ENCODE measurements at places on chromosomes 5 and 9.

DNA sequence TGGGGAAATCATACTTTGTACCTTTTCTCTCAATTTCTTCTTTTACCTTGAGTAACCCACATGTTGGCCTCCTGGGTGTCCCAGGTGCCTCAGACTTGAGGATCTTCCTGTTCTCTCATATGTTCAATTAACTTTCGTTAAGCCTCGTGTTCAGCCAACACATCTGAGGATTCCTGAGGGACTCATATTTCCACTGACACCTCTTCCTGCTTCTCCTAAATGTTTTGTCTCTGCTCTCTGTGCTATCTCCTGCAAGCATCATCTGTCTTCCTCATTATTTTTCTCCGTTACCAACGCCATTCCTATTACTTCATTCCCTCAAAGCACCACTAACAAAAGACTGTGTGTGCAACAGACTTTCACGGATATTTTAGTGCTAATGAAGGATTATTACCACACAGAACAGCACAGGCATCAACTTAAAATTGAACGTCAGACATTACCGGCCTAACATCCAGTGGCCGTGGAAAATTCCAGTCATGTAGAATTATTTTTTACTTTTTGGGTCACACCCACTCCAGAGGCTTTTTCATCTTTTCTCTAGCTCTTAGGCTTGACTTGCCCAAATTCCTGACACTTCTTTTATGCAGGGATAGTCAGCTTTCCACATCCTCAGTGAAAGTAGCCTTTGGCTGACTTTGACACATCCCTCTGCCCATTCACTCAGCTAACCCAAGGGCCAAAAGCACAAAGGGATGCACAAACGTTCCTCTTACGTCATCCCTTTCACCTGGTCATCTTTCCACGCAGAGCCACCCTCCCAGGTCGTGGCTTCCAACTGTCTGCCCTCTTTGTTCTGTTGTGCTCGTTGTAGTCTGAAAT is 46.0 kb upstream of the OSMR start:
- DNase-seq = no peak

GRCh38 chr9:10052181-10052580 is 560.6 kb downstream of the PTPRD start:
- no peak for DNase-seq

GRCh38 chr5:14787801-14788579 is 83.6 kb downstream of the ANKH start:
- no peak for DNase-seq

- DNase-seq = no peak
Observed at GRCh38 chr5:171617266-171617665, 168.4 kb upstream of the SMIM23 start.

- DNase-seq = peak; percentile 47
Observed at GRCh38 chr5:16934677-16935153, 1.4 kb downstream of the MYO10 start.

DNA sequence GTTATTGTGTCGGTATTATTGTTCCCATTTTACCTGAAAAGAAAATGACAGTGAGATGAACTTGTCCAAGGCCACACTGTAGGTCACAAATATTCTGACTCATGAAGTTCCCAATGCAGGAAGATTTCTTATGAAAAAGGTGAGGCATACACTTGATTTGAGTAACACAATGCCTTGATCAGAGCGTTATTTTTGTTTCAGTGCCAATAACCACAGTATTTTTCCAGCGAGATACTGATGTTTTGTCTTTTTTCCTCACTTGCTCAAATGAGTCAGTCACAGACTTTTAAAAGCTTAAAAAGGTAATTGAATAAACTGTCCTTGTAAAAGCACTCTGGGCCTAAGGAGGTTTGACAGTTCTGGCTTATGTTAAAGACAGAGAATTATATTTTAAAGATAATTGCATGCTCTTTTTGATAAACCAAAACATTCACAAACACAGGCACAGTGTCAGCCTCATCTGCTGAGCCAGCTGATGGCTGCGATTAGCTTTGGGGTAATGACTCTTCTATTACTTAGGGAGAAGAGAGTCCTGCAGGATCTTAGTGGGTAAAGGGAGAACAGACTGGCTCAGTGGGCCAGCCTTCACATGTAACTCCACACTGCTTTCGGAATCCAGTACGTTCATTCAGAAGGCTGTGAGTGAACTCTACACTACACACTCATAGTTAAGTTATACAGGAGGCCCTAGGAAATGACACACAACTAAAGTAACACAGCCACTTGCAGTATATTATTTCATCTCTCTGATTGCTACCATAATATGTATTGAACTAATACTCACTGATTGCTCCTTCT is 165.5 kb upstream of the CD180 start:
- peak; percentile 79 for DNase-seq

GRCh38 chr9:69946800-69947437 is 96.7 kb upstream of the MAMDC2 start:
- DNase-seq = peak; percentile 65

GRCh38 chr5:151451626-151452520 is 4.5 kb downstream of the SLC36A1 start:
- DNase-seq = peak; percentile 19

GRCh38 chr5:120103495-120103894 is 360.6 kb upstream of the PRR16 start:
- no peak for DNase-seq

GRCh38 chr9:84140535-84141101 is 160.0 kb downstream of the RMI1 start:
- peak; percentile 41 for DNase-seq

GRCh38 chr9:91392435-91392834 is 30.7 kb upstream of the AUH start:
- DNase-seq = no peak

DNA sequence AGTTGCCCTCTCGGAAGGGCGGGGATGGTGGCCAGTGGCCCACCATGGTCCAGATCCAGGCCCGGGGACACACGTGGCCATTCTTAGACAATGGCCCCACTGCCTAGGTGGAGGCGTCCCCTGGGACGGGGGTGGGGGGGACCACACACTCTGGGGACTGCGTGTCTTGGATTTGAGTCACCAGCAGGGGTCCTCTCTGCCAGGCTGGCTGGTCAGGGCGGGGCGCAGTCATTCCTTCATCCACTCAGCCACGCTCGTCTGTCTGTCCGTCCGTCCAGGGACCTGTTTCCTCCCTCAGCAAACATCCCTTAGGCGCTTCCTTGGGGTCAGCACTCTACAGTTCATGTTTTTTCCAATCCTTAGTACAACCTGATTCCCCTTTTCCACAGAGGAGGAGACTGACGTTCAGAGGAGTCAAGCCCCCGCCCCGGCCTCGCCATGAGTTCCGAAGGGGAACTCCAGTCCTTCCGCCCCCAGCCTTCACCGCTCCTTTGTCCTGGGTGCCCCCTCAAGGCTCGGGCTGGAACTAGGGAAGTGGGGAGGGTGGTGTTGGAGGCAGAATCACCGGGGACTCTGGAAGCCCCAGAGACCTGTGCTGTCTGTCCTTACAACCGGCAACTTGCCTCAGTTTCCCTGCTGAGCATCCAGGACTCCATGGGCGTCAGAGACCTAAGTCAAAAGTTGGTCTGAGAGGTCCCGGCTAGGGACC is 276.6 kb upstream of the MVB12B start:
- DNase-seq = no peak

DNA sequence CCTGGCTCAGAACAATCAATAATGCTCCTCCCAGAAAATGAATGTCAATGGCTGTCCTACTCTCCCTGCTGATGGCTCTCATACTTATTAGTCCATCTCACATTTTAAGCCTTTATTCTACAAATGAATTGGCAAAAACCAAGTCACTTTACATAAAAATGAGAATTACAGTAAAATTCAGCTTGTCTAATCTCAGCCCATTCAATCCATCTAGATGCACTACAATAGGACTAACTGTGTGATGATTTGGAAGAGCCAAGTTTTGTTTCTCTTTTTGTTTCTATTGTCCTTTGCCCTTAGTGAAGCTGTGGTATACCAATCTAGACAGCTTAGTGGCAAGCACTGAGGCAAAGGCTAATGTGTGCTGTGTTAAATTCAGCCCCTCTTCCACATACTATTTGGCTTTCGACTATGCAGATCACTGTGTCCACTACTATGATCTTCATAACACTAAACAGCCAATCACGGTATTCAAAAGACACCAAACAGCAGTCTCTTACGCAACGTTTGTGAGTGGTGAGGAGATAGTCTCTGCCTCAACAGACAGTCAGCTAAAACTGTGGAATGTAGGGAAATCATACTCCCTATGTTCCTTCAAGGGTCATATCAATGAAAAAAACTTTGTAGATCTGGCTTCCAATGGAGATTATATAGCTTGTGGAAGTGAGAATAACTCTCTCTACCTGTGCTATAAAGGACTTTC is 140.8 kb upstream of the ZNF462 start:
- no peak for DNase-seq

DNA sequence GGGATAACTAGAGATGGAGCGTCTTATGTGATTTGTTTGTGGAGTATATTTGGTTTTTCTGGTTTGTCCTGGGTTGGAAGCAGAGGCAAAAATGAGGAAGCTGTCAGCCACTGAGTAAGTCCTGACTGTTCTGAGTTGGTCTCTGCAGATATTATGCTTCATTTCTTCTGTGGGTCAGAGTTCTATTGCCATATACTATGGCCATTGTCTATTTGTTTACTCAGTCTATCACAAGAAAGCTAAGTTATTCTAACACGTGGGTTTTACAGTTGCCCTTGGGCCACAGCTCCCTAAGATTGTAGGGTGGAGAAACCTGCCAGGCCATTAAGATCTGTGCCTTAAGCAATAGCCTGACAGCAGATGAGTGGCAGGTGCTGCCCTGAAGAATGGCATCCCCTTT is 3.0 kb upstream of the CTSV start:
- no peak for DNase-seq

DNA sequence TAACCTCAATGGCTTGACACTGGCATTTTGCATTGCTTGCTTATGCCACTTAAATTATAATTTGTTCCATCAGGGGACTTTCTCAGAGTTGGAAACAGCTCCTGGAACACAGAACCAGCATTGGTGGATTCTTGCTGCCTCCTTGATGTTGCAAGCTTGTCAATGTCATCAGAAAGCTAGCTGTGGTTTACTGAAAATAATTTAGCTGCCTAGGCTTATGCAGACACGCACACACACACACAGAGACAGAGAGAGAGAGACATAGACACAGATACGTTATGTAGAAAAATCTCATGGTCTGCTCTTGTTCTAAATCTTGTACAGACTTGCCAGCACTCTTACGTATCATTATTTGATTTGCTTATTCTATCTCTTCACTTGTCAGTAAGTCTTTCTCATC is 78.0 kb downstream of the HMHB1 start:
- DNase-seq = peak; percentile 41

GRCh38 chr9:21919377-21920362 is 74.5 kb downstream of the CDKN2A start:
- DNase-seq = peak; percentile 47
